LHCN-M2 (cell line): ENCODE measurements at places on chromosomes 11 and 22. TPM values are rescaled to one million over a fixed set of nuclear protein-coding genes. Genes with fewer than 3 reads are reported as not detected.

The EMSY gene
- 19.3 and 21.1 TPM in 2 replicates for total RNA-seq

DNA sequence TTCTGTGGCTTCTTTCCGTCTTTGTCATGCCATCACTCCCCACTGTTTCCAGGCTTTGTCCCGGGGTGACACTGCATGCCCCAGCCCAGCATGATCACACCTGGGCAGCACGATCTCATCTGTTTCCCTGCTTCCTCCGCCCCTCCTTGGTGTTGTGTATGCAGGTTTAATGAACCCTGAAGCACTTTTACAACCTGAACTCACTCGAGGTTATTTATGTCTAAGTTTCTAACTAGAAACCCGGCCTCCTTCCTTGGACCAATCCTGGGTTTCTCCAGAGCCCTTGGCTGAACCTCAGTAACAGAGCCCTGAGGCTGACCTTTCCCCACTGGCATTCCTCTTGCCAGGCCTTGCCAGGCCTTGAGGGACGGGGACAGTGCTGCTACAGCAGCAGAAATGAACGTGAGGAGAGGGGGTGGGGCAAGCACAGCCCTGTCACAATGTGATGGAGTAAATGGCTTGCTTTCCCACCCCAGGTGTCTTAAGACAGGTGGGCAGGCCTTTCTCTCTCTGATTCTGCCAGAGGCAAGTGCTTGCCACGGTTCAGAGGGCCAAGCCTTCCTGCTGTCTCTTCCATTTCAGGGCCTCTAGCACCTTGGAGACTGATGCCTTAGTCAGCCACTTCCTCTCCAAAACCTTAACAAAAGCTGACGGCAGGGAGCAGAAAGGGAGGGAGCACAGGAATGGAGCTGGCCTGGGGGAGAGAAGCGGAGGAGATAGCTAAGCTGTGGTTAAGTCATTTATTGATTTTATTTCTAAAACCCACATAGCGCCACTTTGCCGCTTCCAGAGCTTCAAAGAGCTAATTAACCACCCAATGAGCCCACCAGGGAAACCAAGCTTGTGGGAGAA, 3.1 kb upstream of the PYGM start:
- DNase-seq: no peak

The GRAMD4 gene
- 5.8 and 6.2 TPM in 2 replicates for total RNA-seq

- DNase-seq: no peak
Measured at GRCh38 chr22:25764270-25765015, 22.5 kb downstream of the MYO18B start.

DNA sequence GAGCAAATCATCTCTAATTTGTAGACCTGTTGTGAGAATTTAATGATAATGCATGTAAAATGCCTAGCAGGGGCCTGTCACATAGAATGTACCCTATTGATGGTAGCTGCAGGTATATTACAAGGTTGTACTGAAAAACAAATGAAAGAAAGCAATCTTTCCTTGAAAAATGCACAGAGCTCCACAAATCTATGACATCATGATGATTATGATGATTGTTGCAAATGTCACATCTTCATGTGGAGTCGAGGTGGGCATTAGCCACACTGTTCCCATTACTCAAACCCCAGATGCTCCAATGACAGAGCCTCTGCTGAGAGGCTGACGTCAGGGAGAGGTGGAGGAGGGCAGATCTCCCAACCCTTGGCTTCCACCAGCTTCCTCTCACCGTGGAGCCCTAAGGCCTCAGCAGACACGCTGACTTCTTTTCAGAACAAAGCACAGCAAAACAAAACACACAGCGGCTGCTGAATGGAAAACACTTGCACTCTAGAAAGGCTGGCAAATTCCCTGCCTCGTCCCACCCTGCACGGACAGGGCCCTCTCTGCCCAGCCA, 298.3 kb downstream of the KIRREL3 start:
- DNase-seq: no peak

DNA sequence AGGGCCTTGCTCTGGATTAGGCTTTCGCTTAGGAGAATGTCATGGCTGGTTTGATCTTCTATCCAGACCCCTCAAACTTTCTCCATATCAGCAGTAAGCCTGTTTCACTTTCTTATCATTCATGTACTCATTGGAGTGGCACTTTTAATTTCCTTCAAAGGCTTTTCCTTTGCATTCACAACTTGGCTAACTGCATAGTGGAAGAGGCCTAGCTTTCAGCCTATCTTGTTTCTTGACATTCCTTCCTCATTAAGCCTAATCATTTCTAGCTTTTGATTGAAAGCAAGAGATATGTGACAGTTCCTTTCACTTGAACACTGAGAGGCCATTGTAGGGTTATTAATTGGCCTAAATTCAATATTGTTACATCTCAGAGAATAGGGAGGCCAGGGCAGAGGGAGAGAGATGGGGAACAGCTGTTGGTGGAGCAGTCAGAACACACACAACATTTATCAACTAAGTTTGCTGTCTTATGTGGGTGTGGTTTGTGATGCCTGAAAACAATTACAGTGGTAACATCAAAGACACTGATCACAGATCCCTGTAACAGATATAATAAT, 37.7 kb upstream of the APOBEC3A start:
- no peak for DNase-seq

DNA sequence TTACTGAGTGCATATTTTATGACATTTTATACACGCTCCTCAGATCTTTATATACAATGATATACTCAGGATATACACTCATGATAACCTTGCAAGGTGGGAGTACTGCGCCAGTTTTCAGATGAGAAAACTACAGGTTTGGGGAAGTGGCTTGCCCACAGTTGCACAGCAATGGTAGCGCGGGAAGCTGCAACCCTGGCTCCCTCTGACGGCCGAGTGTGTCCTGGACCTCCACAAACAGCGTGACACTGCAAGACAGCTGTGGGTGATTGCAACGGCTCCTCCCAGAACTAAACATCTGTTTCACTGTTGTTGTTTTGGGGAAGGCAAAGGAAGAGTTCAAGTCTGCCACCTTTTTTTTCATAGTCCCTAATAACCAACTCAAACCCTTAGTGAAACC, 47.0 kb downstream of the PACSIN2 start:
- peak; percentile 72 for DNase-seq

DNA sequence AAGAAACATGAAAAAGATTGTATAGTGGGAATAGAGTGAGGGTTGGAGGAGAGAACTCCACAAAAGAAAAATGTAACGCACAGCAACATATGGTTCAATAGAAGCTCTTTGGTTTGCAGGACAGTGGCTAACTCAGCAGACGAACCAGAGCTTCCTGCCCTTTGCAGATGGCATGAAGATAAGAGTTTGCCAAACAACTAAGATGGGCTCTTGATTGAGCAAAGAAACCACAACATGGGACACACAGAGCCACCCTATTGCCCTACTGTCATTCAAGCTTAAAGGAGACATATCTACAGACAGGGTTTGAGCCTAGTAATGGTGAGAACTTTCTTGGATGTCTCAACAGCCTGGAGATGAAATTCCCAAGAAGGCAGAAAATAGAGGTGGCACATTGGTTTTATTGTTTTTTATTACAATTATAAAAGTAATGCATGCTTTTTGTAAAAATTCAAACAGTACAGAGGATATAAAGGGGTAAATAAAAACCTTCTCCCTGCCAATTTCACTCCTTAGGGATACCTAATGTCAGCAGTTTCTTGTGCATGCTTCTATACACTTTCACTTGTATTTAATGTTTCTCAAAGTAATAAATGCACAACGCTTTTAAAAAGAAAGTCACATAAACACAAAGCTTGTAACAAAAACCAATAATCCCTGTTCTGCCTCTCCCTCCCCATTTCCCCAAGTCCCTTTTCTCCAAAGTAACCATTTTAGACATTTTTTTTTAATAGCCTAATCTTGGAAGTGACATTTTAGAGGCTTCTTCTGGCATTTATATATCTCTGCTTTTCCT, 63.7 kb downstream of the COPB1 start:
- no peak for DNase-seq

DNA sequence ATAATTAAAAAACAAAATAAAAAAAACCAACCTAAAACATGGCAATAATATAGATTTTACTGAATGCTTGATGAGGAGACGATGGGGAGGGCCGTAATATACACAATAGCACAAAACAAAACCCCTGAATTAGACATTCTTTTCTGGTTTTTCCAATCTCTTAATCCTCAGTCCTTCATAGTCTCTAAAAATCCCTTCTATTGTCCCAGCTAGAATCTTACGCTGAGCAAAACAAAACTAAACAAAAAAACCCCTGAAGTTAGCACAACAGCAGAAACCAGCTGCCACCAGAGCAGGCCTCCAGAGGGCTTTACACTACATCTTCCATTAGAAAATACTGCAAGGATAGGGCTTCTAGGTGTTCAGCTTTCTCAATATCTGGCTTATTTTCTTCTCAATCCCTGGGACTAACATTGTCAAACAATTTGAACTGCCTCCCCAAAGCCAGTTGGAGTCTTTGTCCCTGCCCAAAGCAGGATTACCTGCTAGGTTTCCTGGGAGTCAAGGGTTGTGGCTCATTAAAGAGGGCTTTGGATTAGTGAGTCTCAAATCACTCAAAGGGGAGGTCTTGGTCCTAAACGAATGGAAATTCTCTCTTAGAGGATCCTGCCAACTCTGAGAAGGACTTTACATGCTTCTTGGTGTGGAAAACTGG, 2.1 kb upstream of the RNF26 start:
- DNase-seq: no peak

- no peak for DNase-seq
Measured at GRCh38 chr11:117180020-117180419, 1.5 kb downstream of the SIDT2 start.

DNA sequence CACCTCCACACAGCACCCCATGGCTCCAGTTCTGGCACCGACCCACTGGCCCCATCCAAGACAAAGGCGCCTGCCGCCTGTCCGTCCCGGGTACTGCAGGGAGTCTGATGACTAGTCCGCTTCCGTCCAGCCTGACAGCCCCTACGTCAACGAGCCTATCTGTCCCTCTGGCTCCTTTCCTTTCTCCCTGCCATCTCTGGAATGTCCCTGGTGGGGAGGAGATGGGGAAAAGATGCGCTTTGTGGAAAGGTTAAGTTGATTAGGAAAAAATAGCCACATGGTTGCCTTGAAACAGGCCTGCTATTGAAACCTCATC, 10.4 kb downstream of the PDGFB start:
- no peak for DNase-seq

- peak; percentile 87 for DNase-seq
Measured at GRCh38 chr22:36010882-36011281, 17.7 kb downstream of the RBFOX2 start.

The NTM gene
- 45.6 and 50.4 TPM in 2 replicates for total RNA-seq

DNA sequence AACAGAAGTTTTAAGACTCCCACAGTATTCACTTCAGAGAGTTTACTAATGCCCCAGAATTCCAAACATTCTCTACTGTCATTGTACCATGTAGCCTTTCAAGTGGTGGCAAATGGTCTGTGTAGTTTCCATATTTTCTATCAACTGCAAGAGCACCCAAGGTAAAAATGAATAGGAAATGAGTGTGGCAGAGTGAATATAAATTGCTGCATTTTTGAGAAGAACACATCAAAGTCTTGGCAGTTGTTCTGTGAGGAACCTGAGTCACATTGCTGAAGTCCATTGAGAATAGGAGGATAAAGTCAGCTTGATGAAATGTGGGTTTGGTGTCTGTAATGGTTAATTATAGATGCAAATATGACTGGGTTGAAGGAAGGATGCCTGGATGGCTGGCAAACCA, 193.6 kb downstream of the AASDHPPT start:
- no peak for DNase-seq

- no peak for DNase-seq
Measured at GRCh38 chr22:42879371-42880021, 22.4 kb upstream of the ARFGAP3 start.

DNA sequence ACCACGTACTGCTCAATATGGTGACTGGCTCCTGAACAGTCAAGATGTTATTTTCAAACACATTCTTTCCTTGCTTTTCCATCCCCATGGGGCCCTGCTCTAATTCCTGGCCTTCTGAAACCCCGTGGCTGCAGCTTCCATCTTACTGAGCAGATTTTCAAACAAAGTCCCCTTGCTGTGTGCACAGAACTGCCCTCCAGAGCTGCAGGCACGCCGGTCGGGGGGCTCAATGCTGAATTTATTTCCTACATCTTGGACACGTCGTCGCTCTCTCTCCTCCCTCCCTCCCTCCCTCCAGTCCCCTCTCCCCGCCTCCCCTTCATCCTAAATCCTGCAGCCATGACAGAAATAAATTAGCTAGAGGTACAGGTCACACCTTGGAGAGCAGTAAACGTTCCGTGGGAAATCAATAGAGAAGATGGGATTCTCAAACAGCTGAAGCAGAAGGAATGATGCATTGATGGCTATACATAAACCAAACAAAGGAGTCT, 243.1 kb upstream of the BLID start:
- DNase-seq: no peak

DNA sequence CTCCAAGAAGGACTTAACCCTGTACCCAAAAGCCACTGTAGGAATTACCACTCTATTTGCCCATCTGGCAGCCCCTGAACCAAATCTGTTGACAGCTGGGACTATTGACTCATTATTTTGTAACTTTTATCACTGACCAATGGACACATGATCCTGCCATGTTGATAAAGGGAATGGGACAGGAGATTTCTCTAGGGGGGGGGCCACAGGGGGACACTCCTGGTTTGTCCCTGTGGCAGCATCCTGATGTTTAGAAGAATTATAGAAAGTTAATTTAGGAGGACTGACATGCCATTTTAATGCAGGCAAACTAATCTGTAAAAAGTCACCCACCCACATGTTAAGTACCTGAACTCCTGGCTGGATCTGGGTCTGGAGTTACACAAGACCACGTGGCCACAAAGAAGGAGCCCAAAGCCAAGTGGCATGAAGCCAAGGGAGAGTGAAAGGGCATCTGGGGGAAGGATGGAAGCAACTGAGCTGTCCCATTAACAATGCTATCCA, 558.1 kb downstream of the ETS1 start:
- peak; percentile 51 for DNase-seq

GRCh38 chr22:37672206-37672919, 3.1 kb upstream of the LGALS1 start:
- no peak for DNase-seq

GRCh38 chr22:37062376-37062675, 10.8 kb downstream of the KCTD17 start:
- DNase-seq: no peak

DNA sequence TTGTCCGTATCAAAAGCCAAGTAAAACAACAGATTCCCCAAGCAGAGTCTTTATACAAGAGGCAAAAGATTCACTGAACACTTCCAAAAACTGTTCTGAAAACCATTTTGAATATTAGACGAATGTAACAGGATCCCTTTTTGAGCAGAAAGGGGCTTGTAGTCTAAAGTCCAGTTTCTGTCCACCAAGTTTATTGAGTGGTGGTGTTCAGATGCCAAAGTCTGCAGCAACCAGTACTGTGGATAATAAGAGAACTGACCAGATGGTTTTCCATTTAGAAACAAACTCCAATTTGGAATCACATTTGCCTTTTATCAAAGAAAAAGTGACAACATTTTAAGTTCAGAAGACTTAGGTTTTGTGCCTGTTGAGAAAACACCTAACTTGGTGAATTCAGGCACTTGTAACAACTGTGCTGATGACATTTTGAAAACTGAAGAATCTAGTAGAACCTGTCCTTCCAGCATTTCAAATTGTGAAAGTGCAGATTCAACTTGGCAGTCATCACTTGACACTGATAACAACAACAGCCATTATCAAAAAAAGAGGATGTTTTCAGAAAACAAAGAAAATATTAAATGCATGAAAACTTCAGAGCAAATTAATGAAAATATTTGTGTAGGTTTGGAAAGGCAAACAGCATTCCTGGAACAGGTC, 217.1 kb downstream of the CSNK2A3 start:
- DNase-seq: no peak

The GAB4 gene
- total RNA-seq: not detected in 2 replicates
